Osteoblast (primary cell): ENCODE measurements at places on chromosomes 7 and 10. TPM values are rescaled to one million over a fixed set of nuclear protein-coding genes. Genes with fewer than 3 reads are reported as not detected.

- no peaks in the 10 kb centered on the region for H3K27me3 ChIP-seq
- no peak for DNase-seq
- H3K27ac ChIP-seq: no peak overlapping the region
- H3K36me3 ChIP-seq: no peaks in the 10 kb centered on the region
- peaks cover 16% of the 10 kb centered on the region for H3K4me1 ChIP-seq
- no peak overlapping the region for H3K4me3 ChIP-seq
Observed at GRCh38 chr7:36214608-36215456, 61.8 kb downstream of the EEPD1 start.

GRCh38 chr7:133572843-133573242 is 320.0 kb downstream of the EXOC4 start:
- no peak for DNase-seq
- no peak overlapping the region for H3K27ac ChIP-seq
- peaks cover 9% of the 10 kb centered on the region for H3K4me1 ChIP-seq

DNA sequence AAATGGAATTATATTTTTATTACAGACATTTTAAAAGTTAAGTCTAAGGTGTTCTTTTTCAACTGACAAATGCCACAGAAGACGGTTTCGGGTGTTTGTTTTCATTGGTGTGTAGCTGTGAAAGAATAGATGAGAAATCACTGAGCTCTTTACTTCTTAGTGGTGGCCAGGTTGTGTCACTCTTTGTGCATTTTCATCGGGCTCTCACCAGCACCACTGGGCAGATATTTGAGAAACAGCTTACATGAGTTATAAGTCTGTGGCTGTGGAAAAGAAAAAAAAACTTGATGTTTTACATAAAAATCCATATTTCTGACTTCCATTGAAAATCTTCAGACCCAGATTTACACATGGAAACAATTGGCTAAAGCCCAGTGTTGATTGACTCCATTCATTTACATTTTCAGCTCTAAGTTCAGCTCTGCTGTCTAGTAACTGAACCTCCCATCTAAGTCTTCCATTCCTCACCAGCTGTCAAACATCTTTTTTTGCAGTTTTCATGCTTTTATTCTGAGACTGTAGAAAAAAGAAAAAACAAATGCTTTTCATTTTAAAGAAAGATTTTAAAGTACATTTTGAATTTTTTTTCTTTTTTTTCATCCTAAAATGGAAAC is 22.3 kb downstream of the CABCOCO1 start:
- no peak overlapping the region for H3K27ac ChIP-seq
- no peak for DNase-seq

GRCh38 chr10:119133949-119134348 is 30.0 kb downstream of the DENND10 start:
- DNase-seq: no peak
- no peak overlapping the region for H3K4me3 ChIP-seq
- no peaks in the 10 kb centered on the region for H3K27me3 ChIP-seq

DNA sequence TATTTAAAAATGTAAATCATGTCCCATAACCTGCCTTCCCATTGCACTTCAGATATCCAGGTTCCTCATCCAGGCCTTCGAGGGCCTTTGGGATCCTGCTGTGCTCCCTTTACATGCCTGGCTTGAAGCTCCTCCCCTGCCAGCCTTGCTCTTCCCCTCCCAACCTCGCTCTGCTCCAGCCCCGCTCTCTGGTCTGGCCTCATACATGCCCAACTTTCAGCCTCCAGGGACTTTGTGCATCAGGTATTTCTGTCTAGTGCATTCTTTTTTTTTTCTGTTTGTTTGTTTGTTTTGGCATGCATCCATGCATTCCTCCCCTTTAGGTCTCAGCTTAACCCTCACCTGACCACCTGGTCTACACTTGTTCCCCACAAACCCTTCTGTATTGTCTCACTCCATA is 160.3 kb downstream of the SNX10 start:
- H3K36me3 ChIP-seq: no peaks in the 10 kb centered on the region
- no peaks in the 10 kb centered on the region for H3K4me1 ChIP-seq
- H3K27ac ChIP-seq: no peak overlapping the region
- no peak for DNase-seq
- H3K4me3 ChIP-seq: no peak overlapping the region
- no peaks in the 10 kb centered on the region for H3K27me3 ChIP-seq

DNA sequence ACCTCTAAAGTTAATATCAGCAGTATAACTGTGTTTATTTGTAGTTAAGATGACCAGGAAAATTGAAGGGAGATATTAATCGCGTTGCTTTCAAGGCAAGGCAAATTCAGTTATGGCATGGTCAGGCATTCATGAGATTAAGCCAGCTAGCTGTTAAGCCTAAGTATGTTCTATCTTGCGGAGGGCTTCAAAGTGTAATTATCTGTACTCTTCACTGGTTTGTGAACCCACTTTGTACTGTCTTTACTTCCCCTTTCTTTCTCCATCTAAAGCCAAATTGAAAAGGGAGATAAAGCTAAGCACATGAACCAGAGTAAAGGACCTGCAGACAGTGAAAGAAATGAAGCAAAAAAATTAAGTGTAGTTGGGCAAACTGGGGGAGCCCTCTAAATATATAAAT is 483.1 kb upstream of the NRP1 start:
- H3K27ac ChIP-seq: no peak overlapping the region
- no peak for DNase-seq
- H3K4me3 ChIP-seq: no peak overlapping the region

DNA sequence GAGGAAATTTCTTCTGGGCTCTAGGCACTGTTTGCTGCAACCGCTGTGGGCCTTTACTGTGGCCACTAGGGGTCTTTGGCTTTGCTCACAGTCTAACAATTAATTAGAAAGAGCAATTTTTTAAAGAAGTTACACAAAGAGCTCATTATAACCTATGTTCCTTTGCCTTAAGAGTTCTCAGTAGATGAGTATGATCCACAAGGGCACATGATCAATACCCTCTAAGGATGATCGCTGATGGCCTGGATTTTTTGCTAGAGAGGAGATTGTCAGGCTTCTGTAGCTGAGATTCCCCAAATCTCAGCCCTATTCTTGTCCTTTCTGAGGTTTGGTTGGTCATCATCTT is 80.8 kb upstream of the RHOBTB1 start:
- no peaks in the 10 kb centered on the region for H3K36me3 ChIP-seq
- H3K27me3 ChIP-seq: no peaks in the 10 kb centered on the region
- H3K4me1 ChIP-seq: peaks cover 6% of the 10 kb centered on the region
- no peak overlapping the region for H3K4me3 ChIP-seq
- DNase-seq: no peak
- H3K27ac ChIP-seq: no peak overlapping the region

GRCh38 chr10:71528371-71529206 is 131.9 kb downstream of the CDH23 start:
- peaks cover 3% of the 10 kb centered on the region for H3K27me3 ChIP-seq
- H3K27ac ChIP-seq: no peak overlapping the region
- H3K4me1 ChIP-seq: no peaks in the 10 kb centered on the region
- H3K4me3 ChIP-seq: no peak overlapping the region
- DNase-seq: no peak
- H3K36me3 ChIP-seq: no peaks in the 10 kb centered on the region

- no peaks in the 10 kb centered on the region for H3K27me3 ChIP-seq
- no peak overlapping the region for H3K27ac ChIP-seq
- H3K4me3 ChIP-seq: no peak overlapping the region
- no peak for DNase-seq
- H3K4me1 ChIP-seq: no peaks in the 10 kb centered on the region
Observed at GRCh38 chr7:98085674-98086073, 21.0 kb upstream of the LMTK2 start.

Gene MKX
- total RNA-seq: 6.5 and 15.3 TPM in 2 replicates

Gene MMP21
- not detected in 2 replicates for total RNA-seq
